ENCODE measurements at places on chromosomes 4 and X.

- no peak for DNase-seq
Observed at GRCh38 chr4:155638195-155638965, 28.3 kb upstream of the GUCY1A1 start.

GRCh38 chrX:140510895-140511295, 6.0 kb upstream of the SOX3 start:
- no peak for DNase-seq

DNA sequence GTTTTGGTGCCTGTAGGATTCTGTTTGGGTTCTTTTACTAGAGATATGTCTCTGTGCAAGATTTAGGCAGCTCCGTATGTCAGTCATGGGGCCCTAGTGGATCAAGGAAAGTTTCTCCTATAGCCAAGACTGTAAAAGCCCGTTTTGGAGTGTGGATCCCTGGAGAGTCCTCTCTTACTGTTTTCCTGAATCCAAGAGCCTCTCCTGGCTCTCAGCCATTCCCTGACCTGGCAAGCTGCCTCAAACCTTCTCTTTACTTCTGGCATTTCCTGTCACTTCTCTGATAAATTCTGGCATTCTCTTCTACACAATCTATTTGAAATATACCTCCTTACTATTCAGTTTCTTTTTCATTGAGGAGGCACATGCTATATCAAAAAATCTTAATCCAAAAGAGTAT, 41.4 kb downstream of the DCAF12L2 start:
- DNase-seq = no peak

GRCh38 chrX:129636175-129636681, 18.5 kb downstream of the APLN start:
- DNase-seq = no peak

DNA sequence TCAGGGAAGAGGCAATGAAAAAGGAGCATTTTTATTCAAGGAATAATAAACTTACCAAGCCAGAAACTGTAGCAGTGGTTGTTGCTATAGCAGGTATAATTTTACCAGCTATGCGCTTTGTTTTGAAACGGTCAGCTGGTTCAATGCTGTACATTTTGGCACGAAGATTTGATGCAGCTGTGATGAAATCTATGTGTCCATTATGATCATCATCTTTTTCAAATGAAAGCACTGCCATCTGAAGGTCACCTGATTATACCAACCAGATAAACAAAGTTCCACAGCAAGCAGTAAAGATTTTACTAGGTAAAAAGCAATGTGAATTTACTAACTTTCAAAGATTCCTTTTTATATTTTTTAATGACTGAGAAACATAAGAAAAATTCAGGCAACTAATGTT, 66.4 kb downstream of the STAP1 start:
- no peak for DNase-seq

DNA sequence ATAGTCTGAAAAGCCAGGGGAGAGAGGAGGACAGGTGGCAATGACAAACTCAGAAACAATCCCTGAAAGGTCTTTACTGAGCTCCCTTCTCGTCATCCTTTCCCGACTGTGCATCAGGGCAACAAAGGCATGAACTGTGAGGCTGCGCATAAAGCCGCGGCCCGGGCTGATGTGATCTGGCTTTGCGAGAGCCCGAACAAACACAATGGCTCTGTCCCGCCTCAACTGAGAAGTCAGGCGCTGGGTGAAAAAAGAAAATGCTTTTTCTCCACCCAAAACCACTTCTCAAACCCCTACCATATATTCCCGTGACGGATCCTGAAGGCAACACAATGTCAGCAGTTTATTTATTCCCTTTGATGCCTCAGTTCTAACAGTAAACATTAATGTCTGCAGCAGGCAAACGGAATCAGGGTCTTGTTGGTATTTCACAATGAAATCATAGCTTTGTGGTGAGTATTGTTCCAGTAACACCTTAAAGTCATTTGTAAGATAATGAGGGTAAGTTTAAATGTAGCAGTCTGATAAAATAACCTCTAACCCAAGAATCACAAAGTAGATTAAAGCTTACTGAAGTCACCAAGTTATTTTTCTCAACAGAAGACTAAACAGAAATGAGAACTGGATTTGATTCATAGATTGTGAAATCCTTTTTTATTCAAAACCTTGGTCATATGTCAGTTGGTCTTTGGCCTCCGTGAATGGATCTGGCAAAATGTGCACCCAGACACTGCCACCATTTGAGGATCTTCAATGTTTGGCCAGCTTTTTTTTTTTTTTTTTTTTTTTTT, 67.4 kb downstream of the APBB2 start:
- DNase-seq = no peak

DNA sequence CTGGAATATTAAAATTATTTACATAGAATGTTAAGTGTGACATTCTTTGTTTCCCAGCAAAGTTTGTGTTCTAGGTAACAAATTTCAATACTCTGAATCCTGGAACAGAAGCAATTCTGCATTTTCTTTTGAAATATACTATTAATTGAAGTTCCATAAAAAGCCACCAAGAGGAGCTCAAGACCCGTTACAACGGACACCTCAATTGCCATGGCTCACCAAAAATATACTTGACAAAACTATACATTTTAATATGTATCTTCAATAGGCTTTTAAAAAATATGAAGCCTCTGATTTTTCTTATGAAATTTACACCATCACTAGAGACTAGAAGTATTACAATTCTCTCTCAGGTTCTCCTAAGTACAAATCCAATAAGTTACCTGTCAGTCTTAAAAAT, 111.4 kb downstream of the NYX start:
- DNase-seq = no peak

GRCh38 chr4:4420421-4420820, 33.5 kb downstream of the NSG1 start:
- no peak for DNase-seq

DNA sequence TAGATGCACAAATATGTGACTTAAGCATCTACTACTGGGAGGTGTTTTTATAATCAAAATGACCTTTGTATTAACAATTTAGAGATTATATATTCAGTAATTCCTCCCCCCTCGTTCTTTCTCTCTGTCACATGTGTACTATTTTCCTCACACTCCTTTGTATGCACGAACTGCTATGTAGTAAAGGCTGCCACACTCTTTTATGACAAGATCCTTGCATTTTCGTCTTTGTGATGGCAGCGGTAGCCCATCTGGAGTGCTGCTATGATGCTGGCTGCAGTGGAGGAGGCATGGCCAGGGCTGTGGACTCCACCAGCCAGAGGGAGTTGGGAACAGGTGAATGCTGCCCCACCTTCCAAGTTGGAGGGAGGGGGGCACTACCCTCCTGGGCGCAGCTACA, 216.3 kb downstream of the NSUN7 start:
- DNase-seq = no peak

Measured in stimulated activated CD8-positive, alpha-beta memory T cell treated with anti-CD3 and anti-CD28 coated beads, Interleukin-2, amount 100 ng/mL, for 48 hours (primary cell).